ENCODE measurements at places on chromosomes 12 and 14. TPM values are rescaled to one million over a fixed set of nuclear protein-coding genes. Genes with fewer than 3 reads are reported as not detected.

DNA sequence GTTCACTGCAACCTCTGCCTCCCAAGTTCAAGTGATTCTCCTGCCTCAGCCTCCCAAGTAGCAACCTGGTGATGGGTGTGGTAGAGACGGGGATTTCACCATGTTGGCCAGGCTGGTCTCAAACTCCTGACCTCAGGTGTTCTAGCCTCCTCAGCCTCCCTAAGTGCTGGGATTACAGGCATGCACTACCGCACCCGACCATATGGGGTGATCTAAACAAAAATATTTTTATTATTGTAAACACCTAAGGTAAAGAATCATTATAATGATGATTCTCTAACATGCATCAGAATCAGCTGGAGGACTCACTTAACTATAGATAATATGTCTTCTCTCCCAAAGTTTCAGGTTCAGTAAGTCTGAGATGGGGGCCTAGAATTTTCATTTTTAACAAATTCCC is 96.2 kb upstream of the ALG10 start:
- no peak for DNase-seq

DNA sequence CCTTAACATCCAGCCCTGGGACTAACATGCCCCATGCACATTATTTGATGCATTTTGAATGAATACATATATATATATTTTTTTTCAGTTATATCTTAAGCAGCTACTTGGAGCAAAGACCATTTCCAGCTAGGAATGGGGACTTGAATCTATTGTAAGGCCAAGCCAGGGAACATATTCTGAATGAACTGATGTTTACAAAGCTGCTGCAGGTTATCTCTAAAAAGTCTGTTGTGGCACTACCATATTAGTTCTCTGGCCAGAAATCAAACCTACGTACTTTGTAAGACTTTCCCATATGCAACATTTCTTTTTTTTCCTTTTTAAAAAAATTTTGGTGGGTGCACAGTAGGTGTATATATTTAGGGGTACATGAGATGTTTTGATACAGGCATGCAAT is 43.4 kb downstream of the PELI2 start:
- no peak for DNase-seq

DNA sequence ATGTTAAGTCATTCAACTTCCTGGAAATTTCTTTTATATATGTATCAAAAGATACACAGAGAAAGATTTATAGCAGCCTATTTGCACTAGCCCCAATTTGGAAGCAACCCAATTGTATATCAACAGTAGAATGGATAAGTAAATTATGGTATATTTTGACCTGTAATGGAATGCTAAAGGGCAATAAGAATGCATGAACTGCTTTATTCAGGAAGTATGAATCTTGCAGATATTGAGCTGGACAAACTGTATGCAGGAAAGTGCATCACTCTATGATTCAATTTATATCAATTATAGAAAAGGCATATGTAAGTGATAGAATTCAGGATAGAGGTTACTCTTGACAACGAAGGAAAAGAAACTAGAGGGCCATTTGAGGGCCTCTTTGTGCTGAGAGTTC is 913.1 kb upstream of the FBXO33 start:
- no peak for DNase-seq

GRCh38 chr14:64062381-64063115 is 209.7 kb downstream of the SYNE2 start:
- no peak for DNase-seq

DNA sequence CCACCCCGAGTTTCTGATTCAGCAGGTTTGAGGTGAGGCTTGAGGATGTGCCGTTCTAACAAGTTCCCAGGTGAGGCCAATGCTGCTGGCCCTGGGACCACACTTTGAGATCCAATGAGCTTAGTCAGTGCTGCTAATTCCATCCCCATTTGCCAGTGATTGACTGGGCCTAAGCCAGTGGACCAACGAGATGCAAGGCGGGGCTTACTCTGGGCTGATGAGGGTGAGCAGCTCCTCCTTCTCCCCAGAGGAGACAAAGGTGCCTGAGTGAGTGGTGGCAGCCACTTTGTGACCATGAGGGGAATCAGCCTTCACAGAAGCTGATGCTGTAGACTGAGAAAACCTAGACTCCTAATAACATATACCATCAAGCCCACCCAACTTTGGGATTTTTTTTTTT is 23.1 kb upstream of the HNF1A start:
- DNase-seq: no peak

DNA sequence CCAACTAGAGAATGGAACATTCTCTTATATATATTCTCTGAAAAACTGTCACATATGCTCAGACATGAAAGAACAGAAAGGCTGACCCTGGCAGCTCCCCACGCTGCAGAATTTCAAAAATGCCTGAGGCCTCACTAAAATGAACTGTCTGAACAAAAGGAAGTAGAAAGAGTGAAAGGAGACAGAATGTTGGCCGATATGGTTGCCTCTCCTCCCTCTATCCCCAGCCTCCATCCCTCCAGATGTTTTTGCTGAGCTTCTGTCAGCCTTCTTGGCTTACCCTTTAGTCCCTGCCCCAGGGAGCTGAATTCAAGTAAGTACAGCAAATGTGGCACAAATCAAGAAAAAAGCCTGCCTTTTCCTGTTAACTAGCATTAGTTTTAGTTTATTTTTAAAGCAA is 6.9 kb downstream of the SMCO2 start:
- DNase-seq: no peak

- DNase-seq: no peak
Measured at GRCh38 chr14:46048127-46048526, 603.5 kb downstream of the RPL10L start.

Gene TAS2R7
- total RNA-seq: not detected

Gene PAX9
- total RNA-seq: not detected

Gene RHEBL1
- not detected for total RNA-seq

Gene LRRC10
- total RNA-seq: not detected

Gene TSHR
- not detected for total RNA-seq

Gene PAPLN
- 2.2 TPM for total RNA-seq

Gene GARIN6
- total RNA-seq: not detected
